ENCODE measurements at places on chromosomes 12 and 14.
A peak's percentile ranks its signal among the peaks of the same experiment; 100 is the strongest.

GRCh38 chr12:127943481-127944210 is 323.3 kb upstream of the TMEM132C start:
- DNase-seq: no peak

GRCh38 chr12:110934093-110934852 is 13.9 kb upstream of the MYL2 start:
- no peak for DNase-seq

- DNase-seq: no peak
These were observed 2.1 kb upstream of the GPR132 start for GRCh38 chr14:105067140-105067968.

DNA sequence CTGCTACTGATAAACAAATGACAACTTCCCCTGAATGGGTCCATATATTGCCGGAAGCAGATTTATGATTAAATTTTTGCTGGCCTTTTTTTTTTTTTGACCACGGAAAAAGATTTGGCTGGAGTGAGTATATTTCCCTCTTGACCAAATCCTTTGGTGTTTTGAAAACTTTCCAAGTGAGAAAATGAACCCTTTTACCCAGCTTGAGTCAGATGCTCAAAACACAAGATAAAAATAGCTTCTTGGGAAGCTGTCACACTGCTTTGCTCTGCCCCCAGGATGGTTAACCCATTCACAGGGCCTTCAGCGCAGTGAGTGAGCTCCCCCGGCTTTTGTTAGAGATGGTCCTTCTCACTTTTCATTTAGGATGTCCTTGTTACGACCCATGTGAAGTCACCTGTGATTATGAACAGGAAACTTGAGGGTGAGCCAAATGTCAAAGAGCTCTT is 224.3 kb downstream of the PELI2 start:
- DNase-seq: peak; percentile 69

DNA sequence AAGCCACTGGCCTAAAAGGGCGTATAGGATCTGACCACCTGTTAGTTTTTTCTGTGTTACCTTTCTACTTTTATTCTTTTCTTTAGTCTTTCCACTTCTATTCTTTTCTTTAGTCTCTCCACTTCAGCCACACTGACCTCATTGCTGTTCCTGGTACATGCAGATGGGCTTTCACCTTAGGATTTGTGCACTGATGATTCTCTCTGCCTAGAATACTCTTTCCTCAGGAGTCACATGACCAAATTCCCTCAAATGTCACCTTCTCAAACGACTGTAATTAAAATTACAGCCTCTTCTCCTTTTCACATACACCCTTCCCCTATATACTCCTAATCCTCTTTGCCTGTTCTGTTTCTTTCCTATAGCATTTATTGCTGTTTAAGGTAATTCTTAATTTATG is 36.0 kb downstream of the GPHN start:
- DNase-seq: no peak

GRCh38 chr12:123238330-123238682 is 5.1 kb downstream of the MTRFR start:
- no peak for DNase-seq

DNA sequence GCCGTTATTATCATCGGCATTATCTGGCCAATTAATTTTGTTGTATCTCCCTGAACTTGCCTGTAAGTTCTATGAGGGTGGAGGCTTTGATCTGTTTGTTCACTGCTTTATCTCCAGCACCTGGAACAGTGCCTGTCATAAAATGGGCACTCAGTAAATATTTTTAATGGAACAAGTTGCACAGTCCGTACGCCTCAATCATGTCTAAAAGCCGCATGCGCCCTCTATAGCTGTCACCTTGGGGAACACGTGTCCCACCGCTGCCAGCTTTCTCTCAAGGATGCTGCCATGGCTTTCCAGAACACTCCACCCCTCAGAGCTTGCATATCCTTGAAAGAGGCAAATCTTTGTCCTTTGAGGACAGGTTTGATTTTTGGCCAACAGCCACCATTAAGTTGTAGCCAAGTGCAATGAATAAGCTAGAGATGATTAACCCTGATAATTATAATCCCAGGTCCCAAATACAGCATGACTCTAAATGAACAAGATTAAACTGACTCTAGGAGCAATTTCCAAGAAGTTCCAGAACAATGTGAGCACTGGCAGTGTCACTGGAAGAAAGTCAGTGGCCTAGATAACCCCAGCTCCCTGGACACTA is 55.1 kb downstream of the ERH start:
- DNase-seq: no peak

DNA sequence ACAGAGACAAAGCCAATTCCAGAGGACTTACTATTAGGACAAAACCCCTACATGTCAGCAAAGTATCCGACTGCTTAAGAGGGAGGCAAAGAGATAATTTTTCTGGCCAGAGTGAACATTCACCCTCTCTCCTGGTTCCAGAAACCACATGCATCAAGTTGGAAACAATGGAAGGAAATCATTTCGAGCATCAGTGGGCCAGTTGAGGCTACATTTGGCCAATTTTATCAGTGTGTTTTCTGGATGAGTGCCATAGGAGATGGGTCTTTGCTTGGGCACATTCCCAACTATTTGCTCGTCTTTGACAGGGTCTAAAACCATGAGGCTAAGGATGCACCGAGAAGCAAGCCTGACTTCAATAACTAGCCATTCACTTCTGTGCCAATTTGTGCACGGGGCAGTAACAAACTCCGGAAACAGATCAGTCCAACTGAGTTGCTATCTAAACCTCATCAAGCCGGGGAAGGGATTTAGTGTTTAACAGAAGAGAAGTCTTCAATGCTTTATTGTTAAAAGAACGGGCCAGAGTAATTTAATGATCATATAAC is 17.4 kb downstream of the EGLN3 start:
- no peak for DNase-seq

DNA sequence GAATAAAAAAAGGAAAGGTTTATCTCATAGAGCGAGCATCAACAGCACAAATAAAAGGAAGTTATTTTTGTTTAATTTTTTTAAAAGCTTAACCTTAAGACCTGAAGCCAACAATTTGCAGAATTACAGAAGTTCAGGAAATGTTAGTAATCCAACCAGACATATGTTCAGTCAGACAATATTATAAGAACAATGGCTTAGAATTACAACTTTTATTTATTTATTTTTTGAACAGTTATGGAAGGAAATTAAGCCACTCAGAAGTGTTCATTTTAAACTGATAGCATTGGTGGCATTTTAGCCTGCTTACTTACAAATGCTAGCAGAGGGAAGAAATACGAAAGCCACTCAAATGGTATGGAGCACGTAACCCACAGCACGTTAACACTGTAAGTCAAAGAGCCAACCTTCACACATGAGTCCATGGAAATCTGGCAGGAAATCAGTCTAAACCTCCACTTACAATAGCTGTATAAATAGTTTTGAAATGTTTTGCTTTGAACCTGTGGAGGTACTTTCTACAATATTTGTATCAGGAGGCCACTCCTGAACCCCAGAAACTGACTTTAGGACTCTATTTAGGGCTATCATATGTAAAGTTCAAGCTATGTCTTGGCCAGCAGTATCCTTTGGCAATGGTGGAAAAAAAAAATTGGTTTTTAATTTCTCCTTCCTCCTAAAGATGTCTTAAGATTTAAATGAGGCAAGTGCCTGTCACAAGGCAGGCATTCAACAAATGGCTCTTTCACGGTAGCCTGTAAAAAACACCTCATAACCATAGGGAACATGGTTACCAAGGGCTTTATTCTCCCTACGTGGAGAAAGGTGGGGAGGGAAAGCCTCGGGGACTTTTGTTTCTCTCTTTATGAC is 102.3 kb downstream of the ITPR2 start:
- no peak for DNase-seq

GRCh38 chr12:124565656-124566160 is 1.7 kb downstream of the NCOR2 start:
- DNase-seq: no peak

- DNase-seq: no peak
These were observed 11.8 kb downstream of the CD163L1 start for GRCh38 chr12:7431993-7432685.

DNA sequence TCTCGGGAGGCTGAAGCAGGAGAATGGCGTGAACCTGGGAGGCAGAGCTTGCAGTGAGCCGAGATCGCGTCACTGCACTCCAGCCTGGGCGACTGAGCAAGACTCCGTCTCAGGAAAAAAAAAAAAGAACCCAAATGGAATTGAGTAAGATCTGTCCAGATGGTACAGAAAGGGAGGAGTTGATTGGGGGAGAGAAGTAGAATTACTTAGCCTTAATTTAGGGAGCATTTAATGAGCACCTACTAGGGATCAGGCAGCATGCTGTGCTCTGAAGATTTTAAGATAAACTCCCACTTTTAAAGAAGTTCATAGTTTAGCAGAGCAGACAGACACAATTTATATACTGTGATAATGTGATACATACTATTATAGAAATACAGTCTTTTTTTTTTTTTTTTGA is 4.5 kb downstream of the RAB5B start:
- DNase-seq: no peak

DNA sequence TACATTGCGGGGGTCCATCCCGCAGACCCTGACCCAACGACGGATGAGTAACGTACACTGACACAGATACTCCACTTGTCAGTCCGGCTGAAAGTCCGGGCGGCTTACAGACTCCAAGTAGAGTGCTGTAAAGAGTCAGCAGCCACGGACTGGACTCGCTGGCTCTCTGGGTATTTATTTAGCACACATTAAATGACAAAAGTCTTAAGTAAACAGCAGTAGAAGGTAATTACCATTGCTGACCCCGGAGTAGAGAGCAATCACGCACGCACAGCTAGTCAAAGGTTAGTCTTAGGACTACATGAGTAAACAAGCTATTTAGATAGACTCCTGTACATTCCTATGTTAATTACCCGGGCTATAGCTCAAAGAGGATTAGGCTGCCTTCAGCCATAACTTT is 780.9 kb downstream of the RPS29 start:
- no peak for DNase-seq

GRCh38 chr12:121297435-121297991 is 1.0 kb upstream of the CAMKK2 start:
- peak; percentile 78 for DNase-seq

GRCh38 chr12:32070370-32070769 is 36.3 kb upstream of the BICD1 start:
- DNase-seq: no peak

GRCh38 chr12:29744365-29744764 is 39.4 kb downstream of the TMTC1 start:
- no peak for DNase-seq

DNA sequence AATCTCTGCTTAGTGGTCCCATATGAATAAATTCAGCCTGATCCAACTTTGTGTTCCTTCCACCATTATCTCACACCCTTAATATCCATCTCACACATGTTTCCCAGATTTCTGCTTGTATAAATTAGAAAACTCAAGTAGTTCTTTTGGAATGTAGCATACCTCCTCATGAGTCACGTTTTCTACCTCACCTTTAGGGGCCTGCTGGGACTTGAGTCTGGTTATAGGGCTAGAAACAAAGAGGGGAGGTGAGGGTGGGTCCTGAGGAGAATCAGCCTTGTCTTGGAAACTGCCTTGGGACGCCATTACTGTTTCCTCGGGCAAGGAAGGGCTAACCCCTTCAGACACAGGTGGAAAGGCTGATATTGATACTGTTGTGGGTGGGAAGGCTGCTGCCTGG is 51.1 kb downstream of the EMP1 start:
- DNase-seq: no peak

DNA sequence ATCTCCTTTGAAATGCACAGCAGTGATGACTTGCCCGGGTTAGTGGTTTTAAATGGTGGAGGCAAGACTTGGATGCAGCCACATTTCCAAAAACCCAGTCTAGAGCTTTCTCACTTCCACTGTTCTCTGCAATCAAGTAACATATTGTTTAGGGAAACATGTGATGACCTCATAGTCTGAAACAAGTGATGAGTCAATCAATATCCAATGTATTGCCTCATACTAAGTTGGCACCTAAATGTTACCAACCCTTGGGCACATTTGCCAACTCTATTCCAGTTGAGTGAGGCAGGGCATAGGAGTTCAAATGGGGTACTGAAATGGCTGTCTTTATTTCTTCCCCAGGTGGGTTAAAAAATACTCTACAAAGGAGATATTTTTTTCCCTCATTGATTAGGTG is 1105.4 kb downstream of the VRK1 start:
- DNase-seq: no peak

- DNase-seq: no peak
These were observed 51.2 kb downstream of the SLC35F4 start for GRCh38 chr14:57814726-57815125.

GRCh38 chr12:28767836-28768348 is 381.2 kb upstream of the FAR2 start:
- no peak for DNase-seq

- peak; percentile 96 for DNase-seq
These were observed 18.2 kb upstream of the RNASE12 start for GRCh38 chr14:20609215-20610001.

DNA sequence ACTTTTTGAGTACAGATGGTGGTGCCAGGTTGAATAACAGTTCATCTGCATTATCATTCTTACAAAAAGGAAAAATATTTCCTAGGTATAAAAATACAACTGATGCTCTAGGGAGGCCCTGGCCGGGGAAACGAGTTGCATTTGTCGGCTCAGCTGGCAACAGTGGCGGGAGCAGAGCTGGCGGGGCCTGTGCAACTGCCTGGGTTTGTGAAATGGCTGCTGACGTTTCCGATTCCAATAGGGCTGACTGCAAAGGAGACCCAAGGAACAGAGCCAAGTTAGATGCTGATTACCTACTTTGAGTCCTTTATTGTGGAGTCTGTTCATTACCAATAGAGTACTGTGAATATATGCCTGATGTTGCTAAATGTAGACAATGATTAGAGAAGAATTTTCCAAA is 25.8 kb upstream of the PHLDA1 start:
- DNase-seq: no peak

GRCh38 chr14:92392711-92393110 is 69.7 kb downstream of the SLC24A4 start:
- DNase-seq: no peak

DNA sequence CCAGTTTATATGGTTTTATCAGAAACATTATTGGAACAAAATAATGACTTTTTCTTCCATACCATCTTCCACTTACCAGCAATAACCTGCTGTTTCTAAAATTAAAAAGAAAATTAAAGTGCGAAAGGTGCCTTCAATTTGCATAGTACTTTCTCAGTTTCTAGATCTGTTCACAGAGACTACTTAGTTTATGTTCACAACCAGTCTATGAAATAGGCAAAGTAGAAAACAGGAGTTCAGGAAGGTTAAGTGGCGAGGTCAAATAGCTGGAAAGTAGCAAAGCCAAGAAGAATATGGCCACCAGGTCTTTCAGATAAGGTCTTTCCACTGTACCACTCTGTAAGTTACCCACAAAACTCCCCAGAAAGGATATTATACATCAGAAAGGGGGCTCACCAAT is 63.3 kb downstream of the BMP4 start:
- DNase-seq: no peak

- DNase-seq: no peak
These were observed 123.2 kb upstream of the FOXN3 start for GRCh38 chr14:89540009-89540829.
